Smooth muscle cell of bladder (primary cell): ENCODE measurements at places on chromosomes 7 and 10. TPM values are rescaled to one million over a fixed set of nuclear protein-coding genes. Genes with fewer than 3 reads are reported as not detected.

DNAJB9 gene
- 38.5 and 58.1 TPM in 2 replicates for total RNA-seq

OR2A5 gene
- total RNA-seq, result not detected in 2 replicates

CPVL gene
- total RNA-seq, result 0.65 and 0.71 TPM in 2 replicates

FAM25A gene
- total RNA-seq, result not detected in 2 replicates

UFSP1 gene
- total RNA-seq, result 4.1 and 6.7 TPM in 2 replicates

EGFR gene
- total RNA-seq, result 21.5 and 24.2 TPM in 2 replicates

HILPDA gene
- total RNA-seq, result 15.6 and 46.7 TPM in 2 replicates

OR6B1 gene
- total RNA-seq, result not detected in 2 replicates

FAM237B gene
- under 0.01 TPM in 1 of 2 replicates, not detected in the other for total RNA-seq

AMPH gene
- 3.4 and 4.0 TPM in 2 replicates for total RNA-seq

CYP3A5 gene
- 0.28 and 0.37 TPM in 2 replicates for total RNA-seq

HKDC1 gene
- total RNA-seq, result 0.28 and 0.74 TPM in 2 replicates

LBX1 gene
- total RNA-seq, result not detected in 2 replicates

PSMA2 gene
- total RNA-seq, result 44.6 and 54.5 TPM in 2 replicates

CYP3A7 gene
- 0.14 and 0.46 TPM in 2 replicates for total RNA-seq

GIMAP1 gene
- total RNA-seq, result under 0.01 TPM in 2 replicates

ADD3 gene
- total RNA-seq, result 183 and 205 TPM in 2 replicates

ADAM8 gene
- 0.71 and 1.3 TPM in 2 replicates for total RNA-seq

NSUN5 gene
- total RNA-seq, result 12.9 and 15.2 TPM in 2 replicates

GPNMB gene
- 58.6 and 163 TPM in 2 replicates for total RNA-seq

BRAT1 gene
- total RNA-seq, result 15.4 and 23.3 TPM in 2 replicates

C10orf105 gene
- under 0.01 TPM in 2 replicates for total RNA-seq

CPA4 gene
- total RNA-seq, result 25.9 and 83.2 TPM in 2 replicates

FEZF1 gene
- not detected in 2 replicates for total RNA-seq

CFAP69 gene
- 7.7 and 10.4 TPM in 2 replicates for total RNA-seq

VWA2 gene
- 0.14 TPM in 1 of 2 replicates, not detected in the other for total RNA-seq

MOGAT3 gene
- not detected in 2 replicates for total RNA-seq

GIMAP4 gene
- 0.28 TPM in 1 of 2 replicates, not detected in the other for total RNA-seq

MYH16 gene
- total RNA-seq, result not detected in 2 replicates

FAM25C gene
- not detected in 2 replicates for total RNA-seq

HNRNPA2B1 gene
- 57.2 and 69.4 TPM in 2 replicates for total RNA-seq

CYP2E1 gene
- total RNA-seq, result 0.28 and 0.37 TPM in 2 replicates

PKD2L1 gene
- total RNA-seq, result not detected in 2 replicates

IL15RA gene
- 4.4 and 12.2 TPM in 2 replicates for total RNA-seq

NANOS1 gene
- total RNA-seq, result 0.14 and 0.18 TPM in 2 replicates
